Esophagus squamous epithelium (tissue), 5 donors: ENCODE measurements at places on chromosomes 5 and 9.

DNA sequence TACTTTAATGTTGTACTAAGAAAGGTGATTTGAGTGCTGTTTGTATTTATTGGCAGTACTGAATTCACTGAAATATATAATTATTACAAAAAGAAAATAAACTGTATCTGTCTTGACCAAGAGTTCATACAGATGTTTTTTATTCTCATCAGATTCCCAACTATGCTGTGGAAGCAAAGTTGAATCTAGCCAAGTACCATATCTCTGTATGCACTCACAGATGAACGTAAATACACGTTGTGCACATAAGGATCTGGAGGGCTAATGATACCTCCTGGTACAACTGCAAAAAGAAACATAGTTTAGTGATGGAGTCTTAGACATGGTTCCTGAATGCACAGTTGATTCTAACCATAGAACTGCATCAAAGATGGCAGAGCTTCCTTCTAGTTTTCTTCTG lies 169.4 kb downstream of the CD180 start:
- no peak for DNase-seq

DNA sequence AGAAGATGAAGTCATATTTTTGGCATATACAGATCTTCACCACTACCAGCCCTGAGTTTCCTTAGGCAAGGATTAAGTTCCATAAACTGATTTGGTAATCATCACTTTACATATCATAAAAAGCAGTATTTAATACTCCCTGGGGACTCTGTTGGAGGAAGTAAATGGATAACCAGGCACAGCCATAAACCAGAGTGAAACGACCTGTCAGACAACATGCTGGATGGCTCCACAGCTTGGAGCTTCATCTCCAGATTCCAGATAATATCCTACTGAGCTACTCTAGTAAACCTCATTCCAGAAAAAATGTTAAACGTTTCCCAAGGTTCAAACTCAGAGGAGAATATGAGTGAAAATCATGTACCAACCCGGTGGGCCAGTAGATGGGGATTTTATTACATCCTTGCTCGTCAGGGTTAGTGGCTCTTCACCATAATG lies 109.2 kb downstream of the BASP1 start:
- DNase-seq, result no peak

- DNase-seq, result no peak
Measured at GRCh38 chr9:127179633-127180441, 57.4 kb upstream of the ANGPTL2 start.

GRCh38 chr9:98412101-98412842 lies 156.8 kb upstream of the TBC1D2 start:
- DNase-seq, result no peak

- no peak for DNase-seq
Measured at GRCh38 chr9:89317282-89317681, 1.0 kb upstream of the SECISBP2 start.

DNA sequence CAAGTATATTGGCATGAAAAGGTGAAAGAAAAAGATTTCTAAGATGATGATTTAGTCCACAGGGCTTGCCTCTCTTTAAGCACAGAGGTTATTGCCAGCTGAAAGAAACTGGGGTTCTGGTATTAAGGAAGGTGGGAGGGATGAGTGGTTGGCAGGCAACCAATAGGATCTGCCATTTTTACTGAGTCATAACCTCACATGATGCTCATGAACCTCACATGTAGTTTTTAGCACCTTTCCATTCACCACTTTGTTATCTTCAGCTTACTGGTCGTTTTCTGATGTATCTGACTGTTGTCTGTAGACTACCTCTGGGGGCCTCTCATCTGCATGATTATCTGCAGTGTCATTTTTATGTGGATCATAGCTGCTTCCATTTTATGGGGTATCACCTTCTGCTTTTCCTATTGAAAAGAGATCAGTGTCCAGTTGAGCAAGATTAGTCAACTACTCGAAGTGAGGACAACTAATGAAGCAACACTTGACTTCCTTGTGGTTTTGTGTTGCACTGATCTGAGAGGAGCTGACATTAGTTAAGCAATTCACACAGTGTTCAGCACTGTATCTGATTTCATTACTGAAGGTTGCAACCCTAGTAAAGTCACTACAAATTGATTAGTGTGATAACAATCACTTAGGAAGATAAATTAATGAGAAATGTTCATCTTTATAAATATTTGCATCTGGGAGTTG lies 186.3 kb downstream of the SGCD start:
- DNase-seq, result no peak

GRCh38 chr5:111439473-111440075 lies 72.8 kb downstream of the STARD4 start:
- DNase-seq, result no peak

DNA sequence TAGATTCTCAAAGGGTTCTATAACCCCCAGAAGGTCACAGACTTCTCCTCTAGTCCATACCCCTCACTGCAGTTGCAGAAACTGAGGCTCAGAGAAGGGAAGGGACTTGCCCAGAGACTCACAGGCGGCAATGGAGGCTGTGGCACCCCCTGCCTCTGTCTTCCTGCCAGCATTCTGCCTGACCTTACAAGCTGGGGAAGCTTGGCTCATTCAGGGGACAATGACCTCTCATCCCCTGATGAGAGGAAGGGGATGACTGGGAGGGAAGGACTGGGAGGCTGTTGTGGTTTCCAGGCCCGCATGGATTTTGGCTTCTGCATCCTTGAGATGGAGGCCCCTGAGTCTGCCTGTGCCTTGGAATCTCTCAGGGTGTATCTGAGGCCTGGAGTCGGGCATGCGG lies 897 bp downstream of the NDST1 start:
- DNase-seq, result no peak

- no peak for DNase-seq
Measured at GRCh38 chr5:123279136-123279535, 144.1 kb downstream of the CEP120 start.
